Smooth muscle cell of bladder (primary cell): ENCODE measurements at places on chromosomes 7 and 10. TPM values are rescaled to one million over a fixed set of nuclear protein-coding genes. Genes with fewer than 3 reads are reported as not detected.

The ABCF2 gene
- total RNA-seq: 60.3 and 62.2 TPM in 2 replicates

The CDK14 gene
- total RNA-seq: 23.3 and 33.9 TPM in 2 replicates

The EPO gene
- not detected in 2 replicates for total RNA-seq

The BUD23 gene
- total RNA-seq: 57.7 and 61.8 TPM in 2 replicates

The LIPF gene
- total RNA-seq: not detected in 2 replicates

The GIMAP5 gene
- 0.09 and 0.14 TPM in 2 replicates for total RNA-seq
